ENCODE measurements at places on chromosomes 13 and 19.
A peak's percentile ranks its signal among the peaks of the same experiment; 100 is the strongest.

DNA sequence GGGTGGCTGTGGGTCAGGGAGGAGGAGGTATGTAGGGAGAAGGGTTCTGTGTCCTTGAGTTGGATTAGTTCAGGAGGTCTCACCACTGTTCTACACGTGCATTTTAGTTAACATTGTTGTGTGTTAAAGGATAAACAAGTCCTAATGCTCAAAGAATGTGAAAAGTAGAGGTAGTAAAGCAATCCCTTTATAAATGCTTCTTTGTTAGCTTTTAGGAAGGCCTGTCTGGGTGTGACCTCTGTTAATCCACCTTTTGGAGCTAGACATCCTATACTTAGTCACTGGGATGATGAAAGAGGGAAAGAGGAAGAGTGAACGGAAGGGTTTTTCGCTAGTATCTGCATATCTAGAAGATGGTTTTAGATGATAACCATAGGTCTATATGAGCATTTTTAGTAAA lies 42.2 kb upstream of the FLT1 start:
- DNase-seq, result no peak

DNA sequence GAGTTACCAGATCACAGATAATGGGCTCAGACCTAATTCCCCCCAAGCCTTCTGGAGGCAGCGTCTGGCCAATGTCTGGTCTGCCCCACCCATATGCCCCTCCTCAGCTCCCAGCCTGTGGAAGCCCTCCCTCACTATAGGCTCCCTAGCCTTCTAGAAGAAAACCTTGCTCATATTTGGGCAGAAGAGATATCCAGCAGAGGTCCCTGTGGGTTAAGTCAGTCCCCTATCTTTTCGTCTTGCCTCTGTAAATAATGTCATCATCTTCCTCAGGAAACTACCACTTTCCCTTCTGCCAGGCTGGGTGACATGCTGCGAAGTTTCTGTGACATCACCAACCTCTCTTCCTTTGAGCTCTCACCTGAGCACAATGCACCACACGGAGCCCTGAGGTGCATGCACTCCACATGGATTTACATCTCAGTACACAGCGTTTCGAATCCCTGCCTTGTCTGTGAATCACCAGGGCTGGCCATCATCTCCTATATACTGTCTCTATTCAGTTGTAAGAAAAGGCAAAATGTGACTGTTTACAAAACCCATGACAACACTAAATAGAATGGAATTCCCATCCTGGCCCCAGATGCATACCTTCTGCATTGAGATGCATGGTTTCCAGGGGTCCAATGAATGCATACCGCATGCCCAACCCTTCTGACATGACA lies 112.8 kb downstream of the CRYL1 start:
- DNase-seq, result no peak

DNA sequence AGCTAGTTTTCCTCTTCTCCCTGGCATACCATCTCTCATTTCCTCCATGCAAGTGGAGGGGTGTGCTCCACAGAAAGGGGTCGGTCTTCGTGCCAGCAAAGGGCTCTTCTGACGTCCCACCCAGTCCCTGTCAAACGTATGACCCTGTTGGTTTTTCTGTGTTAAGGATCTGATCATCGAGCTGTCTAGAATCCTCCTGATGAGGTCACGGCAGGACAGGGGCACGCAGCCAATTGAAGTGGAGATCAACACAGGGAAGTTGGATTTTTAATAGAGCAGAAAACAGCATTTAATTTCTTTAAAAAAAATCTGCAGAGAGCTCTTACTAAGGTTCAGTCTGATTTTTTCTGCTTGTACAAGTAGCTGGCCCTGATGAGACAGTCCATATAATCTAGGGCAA lies 339.4 kb downstream of the TEX29 start:
- no peak for DNase-seq

- no peak for DNase-seq
These were observed 1.9 kb downstream of the ATP4B start for GRCh38 chr13:113656003-113656588.

GRCh38 chr13:48156466-48156865 lies 61.6 kb upstream of the MED4 start:
- peak; percentile 22 for DNase-seq

DNA sequence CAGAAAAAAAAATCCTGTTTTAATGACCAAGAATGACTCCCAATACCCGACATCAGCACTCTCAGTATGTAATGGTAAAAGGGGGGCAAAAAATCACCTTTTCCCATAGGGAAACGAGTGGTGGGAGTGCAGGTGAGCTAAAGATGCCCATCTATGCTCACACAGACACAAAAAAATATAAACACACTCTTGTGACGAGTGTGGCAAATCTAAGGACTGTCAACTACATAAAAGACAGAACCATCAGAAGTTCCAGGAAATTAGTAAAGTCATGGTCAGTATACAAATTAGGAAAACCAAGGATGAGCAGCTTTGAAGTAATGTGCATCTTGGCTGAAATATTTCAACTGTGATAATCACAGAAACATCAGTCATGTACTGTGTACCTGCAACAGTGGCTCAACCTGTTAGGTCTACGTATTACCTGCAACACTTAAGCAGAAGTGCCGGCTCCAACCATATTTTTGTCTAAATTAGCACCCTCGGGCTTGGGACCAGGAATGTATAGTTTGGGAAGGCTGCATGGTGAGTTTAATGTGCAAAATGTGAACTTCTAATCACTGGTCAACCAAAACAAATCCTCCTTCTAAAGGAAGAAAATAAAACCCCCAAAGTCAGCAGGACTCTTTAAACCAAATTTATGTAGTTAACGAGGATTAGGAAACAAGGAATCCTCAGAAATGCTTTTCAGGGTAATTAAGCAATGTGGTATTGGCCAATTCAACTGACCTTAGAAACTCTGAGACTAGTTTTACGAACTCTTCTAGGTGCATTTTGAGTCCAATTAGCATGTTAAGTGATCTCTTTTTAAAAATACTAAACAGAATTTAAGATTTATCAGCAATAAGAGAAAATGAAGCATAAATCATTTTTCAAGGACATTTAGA lies 24.3 kb downstream of the ANKRD10 start:
- DNase-seq, result no peak

DNA sequence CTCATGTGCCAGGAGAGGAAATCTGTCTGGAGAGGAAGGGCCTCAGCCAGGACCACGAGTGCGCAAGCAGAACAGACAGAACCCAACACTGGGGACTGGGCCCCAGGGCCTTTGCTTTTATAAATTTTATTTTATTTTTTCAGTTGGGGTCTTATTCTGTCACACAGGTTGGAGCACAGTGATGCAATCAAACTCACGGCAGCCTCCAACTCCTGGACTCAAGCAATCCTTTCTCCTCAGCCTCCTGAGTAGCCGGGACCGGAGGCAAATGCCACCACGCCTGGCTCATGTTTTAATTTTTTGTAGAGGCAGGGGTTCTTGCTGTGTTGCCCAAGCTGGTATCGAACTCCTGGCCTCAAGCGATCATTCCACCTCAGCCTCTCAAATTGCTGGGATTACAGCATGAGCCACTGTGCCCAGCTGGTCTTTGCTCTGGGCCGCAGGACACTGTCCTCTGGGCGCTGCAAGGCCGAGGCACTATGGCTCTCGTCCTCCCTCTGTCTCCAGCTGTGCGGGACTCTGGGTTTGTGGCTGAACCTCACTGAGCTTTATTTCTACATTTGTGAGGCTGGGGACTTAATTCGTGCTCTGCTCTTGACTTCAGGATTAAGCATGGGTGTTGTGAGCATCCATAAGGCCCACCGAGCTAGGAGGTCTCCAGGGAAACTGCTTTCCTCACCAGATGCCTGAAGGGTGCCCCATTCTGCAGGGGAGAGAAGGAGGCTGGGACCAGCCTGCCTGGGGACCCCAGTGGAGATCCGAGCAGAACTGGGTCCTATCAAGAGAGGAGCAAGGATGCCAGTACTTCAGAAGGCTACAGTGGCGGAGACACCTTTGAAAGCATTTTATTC lies 144.2 kb upstream of the VSTM2B start:
- DNase-seq, result no peak

- peak; percentile 24 for DNase-seq
These were observed 104.7 kb upstream of the KL start for GRCh38 chr13:32911506-32911905.

DNA sequence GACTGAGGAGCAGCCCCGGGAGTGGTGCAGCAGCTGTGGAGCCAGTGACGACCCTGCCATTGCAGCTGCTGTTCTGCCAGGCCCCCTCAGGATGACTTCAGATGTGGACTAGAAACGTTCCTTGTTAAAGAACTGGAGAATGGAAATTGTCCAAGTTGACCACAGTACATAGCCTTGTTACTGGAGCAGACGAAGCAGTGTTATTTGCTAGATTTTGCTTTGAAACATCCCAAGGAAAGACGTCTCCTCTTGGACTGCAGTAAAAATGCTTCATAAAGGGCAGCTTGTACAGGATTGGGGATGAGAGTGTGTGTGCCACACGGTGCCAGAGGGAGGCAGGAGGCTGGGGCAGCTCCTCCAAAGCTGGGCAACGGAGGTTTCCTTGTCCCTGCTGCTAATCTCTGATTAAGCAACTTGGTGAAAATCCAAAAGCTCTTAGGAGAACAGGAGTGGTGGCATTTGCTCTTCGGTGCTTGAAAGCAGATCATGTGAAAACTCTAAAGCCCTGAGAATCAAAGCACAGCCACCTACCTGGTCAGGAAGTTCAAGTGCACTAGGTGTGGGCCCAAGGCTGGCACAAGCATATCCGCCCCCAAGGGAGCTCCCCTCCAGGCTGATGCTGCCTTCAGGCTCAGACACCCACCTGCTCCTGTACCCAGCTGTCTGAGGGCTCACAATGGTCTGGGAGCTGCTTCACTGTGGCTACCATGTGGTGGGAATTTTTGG lies 34.5 kb downstream of the SHISA2 start:
- DNase-seq, result no peak

GRCh38 chr19:45008552-45008951 lies 7.3 kb downstream of the RELB start:
- no peak for DNase-seq

DNA sequence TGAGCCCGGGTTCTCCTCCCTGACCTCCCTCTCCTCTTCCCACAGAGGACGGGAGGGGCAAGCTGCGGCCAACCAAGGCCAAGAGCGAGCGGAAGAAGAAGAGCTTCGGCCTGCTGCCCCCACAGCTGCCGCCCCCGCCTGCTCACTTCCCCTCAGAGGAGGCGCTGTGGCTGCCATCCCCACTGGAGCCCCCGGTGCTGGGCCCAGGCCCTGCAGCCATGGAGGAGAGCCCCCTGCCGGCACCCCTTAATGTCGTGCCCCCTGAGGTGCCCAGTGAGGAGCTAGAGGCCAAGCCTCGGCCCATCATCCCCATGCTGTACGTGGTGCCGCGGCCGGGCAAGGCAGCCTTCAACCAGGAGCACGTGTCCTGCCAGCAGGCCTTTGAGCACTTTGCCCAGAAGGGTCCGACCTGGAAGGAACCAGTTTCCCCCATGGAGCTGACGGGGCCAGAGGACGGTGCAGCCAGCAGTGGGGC lies 162.2 kb downstream of the KDM4B start:
- peak; percentile 78 for DNase-seq

DNA sequence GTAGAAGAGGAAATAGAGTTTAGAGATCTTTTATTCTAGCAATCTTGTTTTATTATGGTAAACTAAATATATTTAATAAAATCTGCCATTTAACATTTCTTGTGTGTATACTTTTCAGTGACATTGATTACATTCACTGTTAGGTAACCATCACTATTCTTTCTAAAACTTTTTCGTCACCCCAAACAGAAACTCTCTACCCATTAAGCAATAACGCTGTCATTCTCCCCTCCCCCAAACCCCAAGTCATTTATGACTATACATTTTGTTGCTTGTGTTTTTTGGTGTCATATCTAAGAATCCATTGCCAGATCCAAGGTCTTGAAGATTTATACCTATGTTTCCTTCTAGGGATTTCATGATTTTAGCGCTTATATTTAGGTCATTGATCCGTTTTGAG lies 10.6 kb downstream of the URI1 start:
- DNase-seq, result no peak

DNA sequence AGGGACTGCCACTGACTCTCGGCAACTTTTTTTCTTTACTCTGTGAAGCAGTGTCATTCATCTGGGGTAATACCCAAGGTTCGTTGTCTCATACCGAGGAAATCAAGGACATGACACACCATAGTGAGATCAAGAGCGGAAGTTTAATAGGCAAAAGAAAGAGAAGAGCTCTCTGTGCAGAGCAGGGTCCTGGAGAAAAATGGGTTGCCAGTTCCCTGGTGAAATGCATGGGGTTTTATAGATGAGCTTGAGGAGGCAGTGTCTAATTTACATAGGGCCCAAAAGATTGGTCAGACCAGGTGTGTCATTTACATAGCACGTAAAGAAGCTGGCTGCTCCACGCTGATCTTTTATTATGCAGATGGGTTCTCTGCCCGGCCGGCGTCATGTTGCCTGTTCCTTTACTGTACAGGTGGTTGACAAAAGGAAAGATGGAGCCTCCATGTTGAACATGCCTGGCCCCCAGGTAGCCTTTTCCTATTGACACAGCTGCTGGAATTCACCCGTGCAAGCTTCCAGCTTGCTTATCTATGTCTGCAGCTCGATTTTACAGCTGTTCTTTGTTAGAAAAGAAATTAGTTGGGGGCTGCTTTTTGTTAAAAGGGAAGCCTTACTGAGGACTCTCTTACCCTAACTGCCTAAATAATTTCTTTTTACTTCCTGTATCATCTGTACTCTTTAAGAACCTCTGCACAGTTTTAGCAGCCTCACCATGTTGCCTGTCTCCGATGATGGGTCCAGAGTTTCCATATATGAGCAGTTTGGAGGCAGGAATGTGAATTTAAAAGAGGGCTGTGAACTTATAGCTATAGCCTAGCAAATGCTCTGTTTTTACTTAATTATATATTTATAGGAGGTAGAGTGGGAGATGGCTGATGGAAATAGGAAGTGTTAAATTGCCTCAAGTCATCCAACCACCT lies 98.0 kb upstream of the DIAPH3 start:
- DNase-seq, result no peak

GRCh38 chr19:6269101-6269886 lies 10.5 kb downstream of the MLLT1 start:
- DNase-seq, result no peak

- peak; percentile 94 for DNase-seq
These were observed 2.8 kb downstream of the DMPK start for GRCh38 chr19:45779231-45780145.

GRCh38 chr13:74641586-74641985 lies 507.4 kb upstream of the KLF12 start:
- DNase-seq, result no peak

DNA sequence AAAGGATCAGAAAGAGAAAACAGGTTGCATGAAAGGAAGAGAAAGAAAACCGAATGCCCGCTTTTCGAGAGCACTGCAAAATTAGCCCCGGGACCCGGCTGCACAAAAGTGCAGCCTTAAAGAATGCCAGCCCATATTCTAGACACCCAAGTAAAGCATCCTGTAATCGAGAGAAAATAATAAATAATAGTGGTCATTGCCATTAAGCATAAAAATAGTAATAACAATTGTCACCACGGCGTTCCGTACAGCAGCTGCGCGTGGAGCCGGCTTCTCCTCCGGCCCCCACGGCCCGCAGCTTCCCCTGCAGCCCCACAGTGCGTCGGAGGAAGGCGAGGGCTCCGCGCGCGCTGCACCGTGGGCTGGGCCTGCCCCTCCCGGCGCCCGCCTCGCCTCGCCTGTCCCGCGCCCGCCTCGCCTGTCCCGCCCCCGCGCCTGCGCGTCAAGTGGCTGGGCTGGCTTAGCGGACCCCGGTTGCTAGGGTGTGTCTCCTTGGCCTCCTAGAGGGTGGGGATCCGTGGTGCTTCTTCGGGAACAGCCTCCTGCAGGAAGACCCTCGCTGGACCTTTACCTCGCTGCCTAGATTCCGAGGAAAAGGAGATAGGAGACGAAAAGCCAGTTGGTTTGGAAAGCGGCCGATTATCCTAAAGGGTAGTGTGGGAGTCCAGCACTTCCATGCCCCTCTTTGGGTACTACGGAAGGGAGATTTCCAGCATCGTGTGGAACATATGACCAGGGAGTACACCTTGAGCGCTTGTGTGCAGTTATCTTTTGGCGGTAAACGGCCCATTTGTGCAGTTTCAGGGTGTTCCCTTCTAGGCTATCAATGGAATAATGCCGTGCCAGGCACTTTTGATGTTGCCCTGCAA lies at the start of gene LRRC63:
TSS of gene LRRC63 (plus strand) at position 446 of the 869 bp plus-strand sequence. CDS start 1,107 bp downstream, outside the sequence.
- peak; percentile 72 for DNase-seq
